ENCODE measurements at places on chromosomes 1 and 21.

- DNase-seq: no peak
These were observed 50.7 kb upstream of the TNFSF4 start for GRCh38 chr1:173257805-173258204.

GRCh38 chr1:11211925-11212587 is 22.9 kb downstream of the ANGPTL7 start:
- DNase-seq: no peak

DNA sequence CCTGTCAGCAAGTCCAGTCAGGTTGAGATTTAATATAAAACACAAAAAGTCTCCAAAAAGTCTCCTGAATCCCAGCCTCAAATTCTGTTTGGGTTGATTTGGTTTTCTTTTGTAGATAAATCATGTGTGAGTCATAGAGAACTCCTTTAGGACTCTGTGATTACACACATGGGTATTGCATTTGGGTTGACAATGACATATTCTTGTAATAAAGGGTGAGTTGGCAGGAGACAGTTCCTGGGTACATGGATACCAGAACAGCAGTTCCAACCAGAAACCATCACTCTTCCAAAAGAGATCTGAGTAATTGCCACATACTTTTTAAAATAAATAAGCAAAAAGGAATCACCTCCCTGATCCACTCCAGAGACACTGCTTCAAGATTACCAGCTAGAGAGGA is 8.9 kb downstream of the CR2 start:
- DNase-seq: no peak

GRCh38 chr1:150072959-150073358 is 5.4 kb downstream of the VPS45 start:
- DNase-seq: no peak

GRCh38 chr1:17873007-17873675 is 118.0 kb downstream of the ACTL8 start:
- DNase-seq: no peak

- no peak for DNase-seq
These were observed 484.6 kb upstream of the PLXNA2 start for GRCh38 chr1:208728815-208729214.

DNA sequence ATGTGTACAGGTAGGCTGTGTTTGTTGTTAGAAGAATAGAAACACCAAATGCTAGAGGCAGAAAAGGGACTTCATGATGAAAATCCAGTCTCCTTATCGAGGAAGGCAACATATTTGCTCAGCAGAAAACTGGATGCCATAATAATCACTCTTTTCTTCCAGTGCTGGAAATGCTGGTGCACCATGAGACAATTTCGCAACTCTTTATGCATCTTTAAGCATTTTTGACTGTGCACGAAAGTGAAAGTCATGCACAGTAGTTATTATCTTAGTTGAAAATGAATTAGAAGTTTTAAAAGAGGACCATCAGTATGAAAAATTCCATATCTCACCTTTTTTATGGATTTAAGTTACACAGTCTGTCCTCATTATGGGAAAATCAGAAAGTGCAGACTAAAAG is 29.1 kb downstream of the SMYD2 start:
- DNase-seq: no peak

DNA sequence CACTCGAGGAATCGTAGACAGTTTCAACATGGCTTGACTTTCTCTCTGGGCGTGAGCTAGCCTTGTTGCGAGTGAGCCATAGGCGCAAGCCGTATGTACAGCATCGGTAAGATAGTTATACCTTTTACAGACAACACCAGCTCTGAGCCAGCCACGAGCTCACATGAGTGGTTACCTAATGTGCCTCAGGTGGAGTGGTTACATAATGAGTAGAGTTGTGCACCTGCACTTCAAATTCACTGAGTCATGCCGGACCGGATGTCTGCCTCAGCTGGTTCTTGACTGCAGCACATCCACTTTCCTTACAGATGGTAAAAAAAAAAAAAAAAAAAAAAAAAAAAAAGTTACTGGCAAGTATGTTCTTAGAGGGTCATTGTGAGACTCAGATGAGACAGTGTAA is 360.4 kb upstream of the NR5A2 start:
- DNase-seq: no peak

- no peak for DNase-seq
These were observed 11.0 kb upstream of the DENND1B start for GRCh38 chr1:197786280-197786679.

GRCh38 chr1:25623731-25624130 is 7.1 kb downstream of the MAN1C1 start:
- no peak for DNase-seq

DNA sequence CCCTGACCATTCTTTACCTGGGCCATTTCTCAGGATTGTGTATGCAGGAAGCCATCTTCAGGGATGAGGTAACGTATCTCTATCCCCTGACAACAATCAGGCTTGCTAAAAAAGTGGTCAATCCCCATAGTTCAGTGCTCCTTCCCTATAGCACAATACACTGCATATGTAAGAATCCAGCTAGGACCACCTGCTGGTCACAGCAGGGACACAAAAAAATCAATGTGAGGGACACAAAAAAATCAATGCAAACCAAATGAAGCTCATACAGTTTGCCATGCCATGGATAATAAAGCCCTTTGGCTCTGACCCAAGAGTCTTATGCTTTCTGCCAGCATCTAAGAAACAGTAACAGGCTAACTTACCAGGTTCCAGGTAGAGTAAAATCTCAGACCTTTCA is 16.3 kb downstream of the ACBD6 start:
- no peak for DNase-seq

DNA sequence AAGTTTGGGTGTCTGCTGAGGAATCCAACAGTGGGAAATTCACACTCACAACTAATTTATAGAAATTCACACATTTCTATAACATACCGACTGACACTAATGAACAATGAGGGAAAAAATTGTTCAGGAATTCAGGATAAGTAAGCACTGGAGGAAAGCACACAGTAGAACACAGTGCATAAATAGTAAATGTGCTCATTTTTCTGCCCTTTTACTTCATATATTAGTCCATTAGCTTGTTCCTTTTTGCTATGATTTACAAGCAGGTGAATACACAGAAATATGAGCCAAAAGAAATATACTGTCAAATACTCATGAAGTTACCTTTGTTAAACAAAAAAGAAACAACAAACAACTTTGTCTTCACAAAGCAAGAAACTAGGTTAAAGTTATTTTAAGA is 11.3 kb downstream of the NRIP1 start:
- DNase-seq: no peak

DNA sequence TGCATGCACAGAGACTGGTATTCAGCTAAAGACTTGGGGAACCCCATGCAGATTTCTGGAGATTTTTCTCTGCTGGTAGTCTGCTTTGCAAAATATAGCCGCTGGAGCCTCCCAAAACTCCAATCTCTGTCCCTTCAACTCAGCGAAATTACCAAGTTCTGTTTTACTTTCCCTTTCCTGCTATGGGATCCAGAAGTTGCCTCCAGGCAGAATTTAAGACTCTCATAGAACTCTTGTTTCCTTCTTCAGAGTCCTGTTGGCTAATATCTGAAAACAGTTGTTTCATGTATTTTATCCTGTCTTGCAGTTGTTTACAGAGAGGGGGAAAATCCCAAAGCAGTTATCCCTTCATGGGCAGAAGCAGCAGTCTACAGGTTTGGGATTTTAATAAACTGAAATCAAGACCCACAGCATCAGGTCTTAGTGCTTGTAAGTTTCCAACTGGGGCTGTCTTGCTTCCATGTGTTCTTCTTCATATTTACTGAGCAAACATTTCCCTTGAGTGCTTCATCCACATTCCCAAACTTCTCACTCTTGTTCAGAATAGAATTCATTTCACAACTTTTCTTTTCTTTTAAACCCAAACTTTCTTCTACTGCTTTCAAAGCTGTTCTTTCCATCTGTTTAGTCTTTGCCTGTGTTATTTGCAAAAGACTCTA is 221.3 kb upstream of the DMRTA2 start:
- DNase-seq: no peak

DNA sequence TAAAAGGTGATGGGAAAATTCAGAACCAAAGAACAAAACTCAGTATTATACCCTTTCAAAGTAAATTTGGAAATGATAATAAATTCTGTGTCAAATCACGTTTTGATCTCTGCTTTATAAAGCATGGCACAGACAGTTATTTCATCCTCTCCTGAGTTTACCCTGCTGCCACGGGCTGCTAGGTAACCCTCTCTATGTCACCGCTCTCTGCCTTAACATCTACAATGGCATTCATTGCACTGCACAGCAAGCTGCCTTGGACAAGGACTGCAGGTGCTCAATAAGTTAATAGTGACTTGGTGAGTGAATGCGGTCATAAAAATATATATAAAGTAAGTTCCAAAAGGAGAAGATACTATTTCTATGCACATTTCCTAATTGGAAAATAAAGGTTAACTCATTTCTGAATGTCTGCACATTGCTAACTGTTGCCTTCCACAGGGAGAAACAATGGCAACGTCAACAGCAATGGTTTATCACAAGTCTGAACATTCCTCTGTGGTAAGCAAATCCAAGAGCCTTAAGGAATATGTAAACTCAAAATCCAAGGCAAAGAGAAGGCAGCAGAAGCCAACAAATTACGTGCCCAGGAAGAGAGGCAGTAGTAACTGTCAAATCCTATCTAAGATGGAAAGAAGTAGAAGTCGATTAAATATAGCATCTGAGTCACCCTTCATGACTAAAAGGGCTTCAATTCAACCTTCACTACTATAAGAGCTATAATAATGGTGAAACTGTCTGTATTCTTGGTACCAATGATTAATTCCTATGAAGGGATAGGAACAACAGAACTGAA is 19.4 kb downstream of the FYB2 start:
- DNase-seq: no peak

DNA sequence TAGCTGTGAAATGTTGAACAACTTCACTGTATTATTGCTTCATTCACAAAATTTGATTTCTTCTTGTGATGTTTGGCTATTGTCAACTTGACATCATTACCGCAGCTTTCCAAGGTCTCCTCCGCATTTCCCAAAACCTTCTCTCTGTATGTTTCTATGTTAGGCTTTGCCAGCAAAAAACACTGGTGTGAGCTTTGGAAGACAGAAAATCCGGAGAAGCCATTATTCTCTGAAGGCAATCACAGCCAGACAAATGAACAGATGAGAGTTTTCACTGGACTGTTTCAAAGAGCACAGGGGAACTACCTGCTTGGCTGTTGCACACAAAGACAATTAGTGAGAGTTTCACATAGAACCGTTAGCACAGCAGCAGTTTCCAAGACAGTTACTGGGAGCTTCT is 609.6 kb downstream of the BRINP3 start:
- no peak for DNase-seq

GRCh38 chr1:240691909-240692705 is 80.2 kb upstream of the GREM2 start:
- DNase-seq: no peak

GRCh38 chr21:46126309-46127238 is 28.7 kb downstream of the COL6A2 start:
- no peak for DNase-seq

DNA sequence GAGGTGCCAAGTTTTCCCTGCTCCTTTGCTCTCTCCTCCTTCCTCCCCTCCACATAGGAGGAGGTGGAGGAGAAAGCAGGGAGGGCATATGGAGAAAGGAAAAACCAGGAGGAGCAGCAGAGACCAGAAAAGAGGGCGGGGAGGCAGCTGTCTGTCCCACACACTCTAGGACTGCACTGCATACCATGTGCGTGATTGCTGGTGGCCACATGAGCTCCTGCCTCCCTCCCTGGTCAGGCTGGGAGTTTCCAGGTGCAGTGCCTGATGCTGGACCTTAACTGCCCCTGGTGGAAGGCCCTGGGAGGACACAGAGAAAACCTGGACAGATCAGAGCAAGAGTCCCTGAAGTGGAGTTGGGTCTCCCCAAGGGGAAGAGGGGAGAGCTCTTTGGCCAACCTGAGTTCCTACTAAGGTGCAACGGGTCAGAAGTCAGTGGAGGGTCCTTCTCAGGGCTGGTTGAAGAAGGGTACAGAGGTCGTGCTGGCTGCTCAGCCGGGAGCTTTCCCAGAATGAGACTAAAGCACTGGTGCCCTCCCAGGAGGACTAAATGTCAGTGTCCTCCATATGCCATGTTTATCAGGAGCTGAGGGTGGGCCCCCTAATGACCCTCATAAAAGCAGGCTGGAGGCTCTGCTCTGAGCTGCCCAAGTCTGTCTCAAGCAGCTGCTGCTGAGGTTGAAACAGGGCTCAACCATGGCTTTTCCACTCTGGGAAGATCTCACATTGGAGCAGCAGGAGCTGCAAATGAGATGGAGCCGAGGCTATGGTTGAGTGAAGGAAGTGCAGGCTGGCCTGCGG is 3.5 kb upstream of the LGR6 start:
- no peak for DNase-seq

DNA sequence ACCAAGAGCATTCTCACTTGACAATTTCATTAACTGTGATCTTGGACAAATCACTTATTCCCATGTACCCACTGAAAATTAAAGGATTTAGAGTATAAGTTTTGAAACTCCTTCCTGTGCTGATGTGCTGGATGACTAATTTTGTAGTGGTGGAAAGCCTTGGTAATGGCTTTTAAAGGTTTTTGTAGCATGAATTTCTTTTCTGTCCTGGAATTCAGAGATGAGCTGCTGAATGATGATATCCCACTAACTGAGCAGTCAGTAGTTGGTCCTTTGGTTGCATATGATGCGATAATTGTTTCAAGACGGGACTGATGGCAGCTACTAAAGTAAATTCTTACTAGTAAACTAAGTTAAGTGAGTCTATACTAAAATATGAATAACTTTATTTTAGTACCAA is 5.2 kb downstream of the RPL5 start:
- DNase-seq: no peak

DNA sequence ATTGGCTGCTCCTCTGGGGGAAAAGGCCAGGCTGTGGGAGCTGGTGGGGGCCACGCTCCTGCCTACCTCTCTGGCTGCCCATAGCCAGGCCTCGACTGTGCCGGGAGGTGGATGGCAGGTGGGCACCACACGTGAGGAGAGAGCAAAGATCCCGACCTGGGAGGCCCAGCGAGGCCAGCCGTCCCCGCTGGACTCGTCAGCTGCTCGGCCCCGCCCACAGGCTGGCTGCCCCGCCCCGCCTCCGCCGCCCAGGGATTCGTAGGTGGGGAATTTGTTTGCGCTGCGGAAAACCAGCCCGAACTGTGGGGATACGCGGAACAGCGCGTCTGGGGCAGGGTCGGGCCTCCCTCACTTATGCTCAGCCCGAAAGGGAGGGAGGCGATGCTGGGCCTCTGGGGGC is 31.7 kb downstream of the TP73 start:
- no peak for DNase-seq

GRCh38 chr1:236416165-236416564 is 22.1 kb downstream of the EDARADD start:
- no peak for DNase-seq

- DNase-seq: no peak
These were observed 500.0 kb downstream of the PLPP3 start for GRCh38 chr1:56079391-56079790.

DNA sequence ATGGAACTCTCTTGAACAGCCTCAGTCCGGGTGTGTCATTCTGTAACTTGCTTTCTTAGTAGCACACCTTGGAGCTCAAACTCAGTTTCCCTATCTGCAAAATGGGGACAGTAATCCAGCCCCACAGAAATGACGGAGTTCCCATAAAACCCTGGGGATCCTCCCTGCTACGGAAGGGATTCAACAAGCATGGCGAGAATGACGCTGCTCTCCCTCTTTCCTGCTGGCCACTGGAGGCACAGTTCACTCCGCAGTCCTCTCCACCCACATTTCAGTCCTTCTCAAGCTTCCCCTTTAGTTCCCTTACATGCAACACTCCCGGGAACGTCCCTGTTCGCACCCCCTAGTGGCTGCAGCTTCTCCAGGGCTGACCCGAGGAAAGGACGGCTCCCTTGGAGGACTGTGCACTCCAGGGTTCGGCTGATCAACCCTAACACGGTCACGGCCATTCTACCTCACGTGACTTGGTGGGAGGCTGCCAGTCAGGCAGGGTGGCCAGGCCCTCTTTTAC is 20.6 kb downstream of the RUNX3 start:
- no peak for DNase-seq

- DNase-seq: no peak
These were observed 32.6 kb downstream of the CTBS start for GRCh38 chr1:84541679-84542078.

Data from effector CD8-positive, alpha-beta T cell (primary cell).